ENCODE measurements at places on chromosomes 16 and 17.

GRCh38 chr16:2150418-2151187 lies 2.2 kb downstream of the RAB26 start:
- no peak for DNase-seq

- no peak for DNase-seq
These were observed 8.2 kb downstream of the TMEM106A start for GRCh38 chr17:43219746-43220380.

- DNase-seq, result no peak
These were observed 366.4 kb upstream of the DYNLRB2 start for GRCh38 chr16:80174416-80174815.

DNA sequence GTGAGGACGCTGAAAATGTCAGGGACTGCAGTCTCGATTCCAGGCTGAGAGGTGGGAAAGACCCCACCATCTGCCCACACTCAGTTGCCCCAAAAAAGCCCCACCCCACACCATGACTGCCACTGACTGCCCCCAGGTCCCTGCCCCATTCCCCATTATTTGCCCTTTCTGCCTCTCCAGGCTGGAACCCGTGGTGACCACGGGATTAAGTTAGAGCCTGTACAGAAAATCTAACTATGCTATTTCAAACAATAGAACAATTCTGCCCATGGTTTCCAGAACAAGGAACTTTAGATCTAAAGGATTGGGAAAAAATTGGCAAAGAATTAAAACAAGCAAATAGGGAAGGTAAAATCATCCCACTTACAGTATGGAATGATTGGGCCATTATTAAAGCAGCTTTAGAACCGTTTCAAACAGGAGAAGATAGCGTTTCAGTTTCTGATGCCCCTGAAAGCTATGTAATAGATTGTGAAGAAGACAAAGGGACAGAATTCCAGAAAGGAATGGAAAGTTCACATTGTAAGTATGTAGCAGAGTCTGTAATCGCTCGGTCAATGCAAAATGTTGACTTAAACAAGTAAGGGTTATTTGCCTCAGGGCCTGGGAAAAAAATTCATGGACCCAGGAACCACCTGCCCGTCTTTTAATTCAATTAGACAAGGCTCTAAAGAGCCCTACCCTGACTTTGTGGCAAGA lies 14.4 kb downstream of the FLYWCH1 start:
- DNase-seq, result no peak

- DNase-seq, result no peak
These were observed 20.9 kb downstream of the HSD11B2 start for GRCh38 chr16:67451704-67452435.

GRCh38 chr17:20116683-20117309 lies 107.6 kb downstream of the SPECC1 start:
- peak; percentile 67 for DNase-seq

DNA sequence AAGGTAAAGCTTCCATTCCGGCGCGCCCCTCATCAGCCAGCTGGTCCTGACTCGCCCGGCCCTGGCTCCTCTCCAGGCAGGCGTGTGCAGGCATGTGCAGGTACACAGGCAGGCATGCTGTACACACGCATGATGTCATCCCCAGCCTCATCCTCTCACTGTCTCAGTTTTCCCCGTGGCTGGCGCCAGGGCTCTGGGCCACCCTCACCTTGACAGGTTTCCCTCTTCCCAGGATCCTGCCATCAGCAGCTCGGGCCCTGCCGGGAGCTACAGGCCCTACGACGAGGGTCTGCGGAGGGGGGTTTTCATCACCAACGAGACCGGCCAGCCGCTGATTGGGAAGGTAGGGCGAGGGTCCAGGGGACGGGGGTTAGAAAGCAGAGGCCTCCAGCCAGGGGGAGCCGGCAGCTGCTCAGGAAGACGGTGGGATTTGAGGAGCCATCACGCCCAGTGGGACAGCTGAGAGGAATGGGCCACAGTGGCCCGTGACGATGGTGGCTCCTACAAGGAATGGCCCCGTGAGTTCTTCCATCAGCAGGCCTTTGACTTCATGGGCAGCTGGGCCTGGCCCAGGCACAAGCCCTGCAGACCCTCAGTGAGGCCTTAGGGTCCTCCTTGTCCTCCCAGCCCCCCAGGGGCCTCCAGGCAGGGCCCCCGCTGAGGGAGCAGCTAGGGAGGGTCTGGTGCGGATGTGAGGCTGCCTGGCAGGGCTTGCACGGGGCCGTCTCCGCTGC lies 8.5 kb downstream of the GAA start:
- no peak for DNase-seq

DNA sequence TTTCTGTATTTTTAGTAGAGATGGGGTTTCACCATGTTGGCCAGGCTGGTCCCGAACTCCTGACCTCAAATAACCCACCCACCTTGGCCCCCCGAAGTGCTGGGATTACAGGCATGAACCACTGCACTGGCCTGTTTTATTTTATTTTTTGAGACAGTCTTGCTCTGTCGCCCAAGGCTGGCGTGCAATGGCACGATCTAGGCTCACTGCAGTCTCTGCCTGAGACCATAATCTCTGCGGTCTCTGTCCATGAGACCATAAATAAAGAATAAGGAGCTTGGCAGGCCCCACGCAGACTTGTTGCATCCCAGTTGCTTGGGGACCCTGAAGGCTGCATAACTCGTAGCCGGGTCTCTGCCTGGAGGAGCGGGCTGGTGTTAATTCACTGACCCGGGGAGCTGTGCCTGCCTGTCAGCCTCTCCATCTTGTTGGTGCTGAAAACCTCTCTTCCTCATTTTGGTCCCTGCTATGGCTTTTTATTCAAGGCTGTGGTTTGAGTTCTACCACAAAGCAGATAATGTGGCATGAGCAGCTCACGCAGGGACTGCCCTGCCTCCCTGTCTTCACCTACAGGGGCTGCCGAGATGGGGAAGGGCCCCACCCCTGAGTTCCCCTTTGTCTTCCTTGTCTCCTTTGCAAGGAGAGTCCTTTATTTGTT lies 82.1 kb downstream of the MSI2 start:
- DNase-seq, result no peak

DNA sequence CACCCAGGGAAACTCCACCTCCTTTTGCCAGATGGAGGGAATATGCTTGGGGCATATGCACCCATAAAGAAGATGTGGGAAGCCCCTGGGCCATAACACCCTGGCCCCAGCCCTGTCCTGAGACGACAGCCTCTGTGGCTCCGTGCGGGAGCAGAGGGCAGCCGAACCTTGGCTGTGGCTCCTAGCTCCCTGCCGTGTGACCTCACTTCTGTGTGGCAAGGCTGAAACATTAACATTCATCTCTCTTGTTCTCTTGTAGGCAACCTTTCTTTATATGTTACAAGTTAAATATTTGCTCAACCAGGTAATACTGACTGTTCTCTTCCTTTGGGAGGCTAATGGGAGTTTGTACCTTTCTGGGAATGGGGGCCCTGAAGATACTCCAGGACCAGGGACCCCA lies 17.5 kb downstream of the SLC47A1 start:
- DNase-seq, result no peak

All from CD4-positive, alpha-beta T cell treated with Interleukin-2 at 100 ng/mL for 4 hours (primary cell).